ENCODE measurements at places on chromosomes 16 and 17.

DNA sequence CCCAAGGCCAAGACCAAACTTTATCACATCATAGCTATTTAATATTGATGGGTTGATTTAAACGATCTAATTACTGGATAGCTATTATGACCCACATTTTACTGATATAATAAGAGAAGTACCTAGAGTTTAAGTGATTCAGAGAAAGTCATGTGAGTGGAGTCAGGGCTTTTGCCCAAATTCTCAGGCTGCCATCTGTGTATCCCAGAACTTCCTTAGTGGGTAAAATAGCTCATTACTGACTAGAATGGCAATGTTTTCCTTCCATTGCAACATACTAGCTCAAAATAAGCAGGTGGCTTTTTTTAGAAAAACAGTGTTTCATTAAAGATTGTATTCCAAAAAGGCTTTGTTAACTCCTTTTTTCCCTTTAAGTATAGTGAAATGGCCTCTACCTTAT is 113.9 kb upstream of the MAF start:
- no peak for DNase-seq

GRCh38 chr17:63316100-63316499 is 130.0 kb downstream of the CYB561 start:
- no peak for DNase-seq

- DNase-seq: no peak
These were observed 43.3 kb downstream of the MGAT5B start for GRCh38 chr17:76911299-76912017.

GRCh38 chr17:33142705-33143299 is 150.3 kb downstream of the ASIC2 start:
- peak; percentile 3 for DNase-seq

- DNase-seq: no peak
These were observed 135.1 kb downstream of the CDH13 start for GRCh38 chr16:82761858-82762257.

DNA sequence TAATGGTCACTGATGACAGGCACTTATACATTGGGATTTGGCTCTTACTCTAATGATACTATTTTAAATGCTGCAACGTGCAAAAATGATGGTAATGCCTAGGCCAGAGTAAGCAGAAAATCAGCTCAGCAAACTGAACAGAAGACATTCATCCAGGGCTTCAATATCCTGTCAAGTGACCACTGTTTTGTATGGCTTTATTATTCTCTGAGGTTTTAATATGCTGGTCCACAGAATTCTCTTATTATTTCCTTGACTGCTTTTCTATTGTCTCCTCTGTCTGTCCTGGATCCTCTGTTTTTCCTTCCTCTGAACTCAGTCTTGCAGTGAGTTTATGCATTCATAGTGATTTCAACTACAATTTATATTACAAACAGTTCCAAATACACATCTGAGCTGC is 90.8 kb upstream of the PMFBP1 start:
- peak; percentile 77 for DNase-seq

GRCh38 chr17:55166506-55166905 is 98.3 kb upstream of the HLF start:
- DNase-seq: no peak

DNA sequence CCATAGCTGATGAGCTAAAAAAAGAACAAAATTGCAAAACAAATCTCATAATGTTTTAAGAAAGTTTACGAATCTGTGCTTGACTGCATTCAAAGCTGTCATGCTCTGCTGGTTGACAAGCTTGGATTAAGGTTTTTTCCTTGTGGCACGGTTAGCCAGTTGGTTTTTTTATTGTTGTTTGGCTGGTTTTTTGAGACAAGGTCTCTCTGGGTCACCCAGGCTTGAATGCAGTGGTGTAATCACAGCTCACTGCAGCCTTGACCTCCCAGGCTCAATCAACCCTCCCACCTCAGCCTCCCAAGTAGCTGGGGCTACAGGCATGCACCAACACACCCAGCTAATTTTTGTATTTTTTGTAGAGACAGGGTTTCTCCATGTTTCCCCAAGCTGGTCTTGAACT is 45.7 kb downstream of the PHKB start:
- DNase-seq: no peak

- no peak for DNase-seq
These were observed 5.0 kb upstream of the RARA start for GRCh38 chr17:40303708-40304551.

- no peak for DNase-seq
These were observed 50.3 kb downstream of the PITPNC1 start for GRCh38 chr17:67427424-67427823.

DNA sequence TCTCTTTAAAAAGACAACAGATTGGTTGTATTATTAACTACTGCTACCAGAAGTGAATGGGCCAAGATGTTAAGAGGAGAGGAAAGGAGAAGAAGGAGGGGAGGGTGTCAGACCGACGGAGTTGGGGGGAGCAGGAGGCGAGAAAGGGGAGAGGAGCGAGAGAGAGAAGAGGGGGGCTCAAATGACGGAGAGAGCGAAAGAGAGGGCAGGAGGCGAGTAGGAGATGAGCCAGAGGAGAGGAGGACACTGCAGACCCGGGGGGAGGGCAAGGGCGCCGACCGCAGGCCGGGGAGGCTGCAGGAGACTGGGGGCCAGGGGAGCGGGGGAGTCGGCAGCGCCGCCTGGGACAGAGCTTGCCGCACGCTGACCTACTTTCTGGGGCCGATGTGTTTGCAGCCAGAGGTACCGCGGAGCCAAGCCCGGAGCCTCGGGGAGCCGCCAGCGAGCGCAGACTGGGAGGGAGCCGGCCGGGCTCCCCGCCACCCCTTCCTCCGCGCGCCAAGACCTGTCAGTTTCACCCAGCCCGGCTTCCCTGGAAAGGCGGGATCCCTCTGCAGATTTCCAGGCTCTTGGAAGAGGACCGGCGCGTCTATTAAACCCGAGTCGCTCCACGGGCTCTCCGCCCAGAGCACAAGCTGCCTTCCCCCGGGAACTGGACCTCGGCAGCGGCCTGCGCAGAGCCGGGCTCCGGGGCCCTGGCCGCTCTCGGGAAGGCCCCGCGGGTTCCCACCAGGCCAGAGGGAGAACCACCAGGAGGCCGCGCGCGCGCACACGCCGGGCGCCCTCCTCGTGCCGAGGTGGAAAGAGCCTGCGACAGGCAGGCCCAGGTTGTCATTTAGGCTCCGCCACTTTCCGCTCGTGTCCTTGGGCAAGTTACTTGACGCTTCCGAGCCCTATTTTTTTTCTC is 74.6 kb downstream of the CMC2 start:
- DNase-seq: peak; percentile 16

DNA sequence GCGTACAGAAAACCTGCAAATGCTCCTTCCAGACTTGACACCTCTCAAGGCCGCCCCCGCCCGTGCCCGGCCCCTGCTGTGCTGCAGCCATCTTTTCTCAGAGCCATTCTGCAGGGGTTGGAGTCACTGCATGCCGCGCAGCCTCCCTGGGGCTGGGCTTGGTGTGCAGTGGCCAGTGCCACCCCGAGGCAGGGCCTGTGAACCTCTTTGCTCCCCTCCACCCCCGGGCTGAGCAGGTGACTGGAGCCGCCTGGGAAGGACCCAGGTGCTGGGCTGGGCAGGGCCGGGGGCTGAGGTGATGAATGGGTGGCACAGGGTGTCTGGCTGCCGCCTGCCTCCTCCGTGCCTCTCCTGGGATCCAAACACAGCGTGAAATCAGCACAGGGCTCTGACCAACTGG is 20.3 kb downstream of the MRM3 start:
- DNase-seq: no peak

DNA sequence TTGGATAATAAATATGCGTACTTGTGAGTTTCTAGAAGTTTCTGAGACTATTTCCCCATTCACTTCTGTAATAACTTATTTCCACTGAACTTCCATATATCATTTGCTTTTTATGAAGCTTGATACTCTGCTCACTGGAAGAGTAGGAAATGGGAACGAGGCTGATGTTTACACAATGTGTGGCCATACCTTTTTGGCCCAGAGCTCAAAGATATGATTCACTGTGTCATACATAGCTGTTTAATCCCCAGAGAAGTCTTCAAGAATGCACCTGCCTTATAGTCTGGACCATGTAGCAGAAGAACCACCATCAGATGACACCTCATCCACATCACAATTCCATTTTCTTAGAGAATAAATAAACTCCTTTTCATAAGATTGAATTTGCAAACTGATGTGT is 40.3 kb upstream of the TEKT3 start:
- DNase-seq: no peak

DNA sequence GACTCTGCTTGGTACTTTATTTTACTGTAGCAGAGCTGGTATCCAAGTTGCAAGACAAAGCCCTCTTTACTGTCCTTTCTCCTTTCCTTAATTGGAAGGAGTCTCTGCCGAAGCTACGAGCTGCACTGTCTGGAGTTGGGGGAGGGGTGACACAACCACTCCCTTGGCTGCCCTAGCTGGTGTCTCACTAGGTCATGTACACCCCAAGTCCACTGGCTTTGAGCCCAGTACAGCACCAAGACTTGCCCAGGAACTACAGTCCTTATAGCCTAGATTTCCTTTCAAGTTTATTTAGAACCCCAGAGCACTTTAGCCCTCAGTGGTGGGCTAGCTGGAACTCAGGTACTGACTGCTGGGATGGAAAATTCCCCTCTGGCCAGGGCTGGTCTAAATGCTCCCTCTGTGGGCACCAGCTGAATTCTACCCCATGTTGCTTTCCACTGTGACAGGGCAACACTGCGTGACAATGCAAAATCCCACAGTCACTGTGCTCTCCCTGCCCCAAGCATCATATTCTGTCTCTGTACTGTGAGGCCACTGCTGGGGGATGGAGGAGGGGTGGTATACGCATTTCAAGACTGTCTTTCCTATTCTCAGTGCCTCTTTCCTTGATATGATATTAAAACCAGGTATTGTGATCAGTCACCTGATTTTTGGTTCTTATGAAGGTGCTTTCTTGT is 18.4 kb downstream of the EFCAB5 start:
- DNase-seq: no peak

GRCh38 chr17:62826956-62827355 is 18.8 kb upstream of the MARCHF10 start:
- DNase-seq: no peak

- DNase-seq: no peak
These were observed 8.7 kb downstream of the NUP88 start for GRCh38 chr17:5410594-5411272.

DNA sequence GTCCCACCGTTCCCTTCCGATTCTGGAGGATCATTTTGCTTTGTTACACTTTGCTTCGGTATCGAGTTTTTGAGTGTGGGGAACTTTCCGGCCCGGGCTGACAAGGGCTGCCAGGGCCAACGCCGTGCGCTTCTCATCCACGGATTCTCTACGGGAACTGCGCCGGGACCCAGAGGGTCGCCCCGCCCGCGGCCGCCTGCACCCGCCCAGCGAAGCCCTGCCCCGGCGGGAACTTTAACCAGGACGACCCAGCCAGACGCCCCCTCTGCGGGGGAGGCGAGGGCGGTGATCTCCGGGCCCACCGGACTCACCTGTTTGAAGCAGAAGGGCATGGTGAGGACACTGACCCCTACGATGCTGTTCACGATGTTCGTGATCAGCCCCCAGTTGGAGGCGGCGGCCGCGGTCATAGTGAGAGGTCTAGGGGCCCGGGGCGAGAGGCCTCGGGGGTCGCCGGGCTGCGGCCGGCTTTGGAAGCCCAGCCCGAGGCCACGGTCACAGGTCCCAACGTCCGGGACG is 536 bp downstream of the SLC38A10 start:
- DNase-seq: no peak

DNA sequence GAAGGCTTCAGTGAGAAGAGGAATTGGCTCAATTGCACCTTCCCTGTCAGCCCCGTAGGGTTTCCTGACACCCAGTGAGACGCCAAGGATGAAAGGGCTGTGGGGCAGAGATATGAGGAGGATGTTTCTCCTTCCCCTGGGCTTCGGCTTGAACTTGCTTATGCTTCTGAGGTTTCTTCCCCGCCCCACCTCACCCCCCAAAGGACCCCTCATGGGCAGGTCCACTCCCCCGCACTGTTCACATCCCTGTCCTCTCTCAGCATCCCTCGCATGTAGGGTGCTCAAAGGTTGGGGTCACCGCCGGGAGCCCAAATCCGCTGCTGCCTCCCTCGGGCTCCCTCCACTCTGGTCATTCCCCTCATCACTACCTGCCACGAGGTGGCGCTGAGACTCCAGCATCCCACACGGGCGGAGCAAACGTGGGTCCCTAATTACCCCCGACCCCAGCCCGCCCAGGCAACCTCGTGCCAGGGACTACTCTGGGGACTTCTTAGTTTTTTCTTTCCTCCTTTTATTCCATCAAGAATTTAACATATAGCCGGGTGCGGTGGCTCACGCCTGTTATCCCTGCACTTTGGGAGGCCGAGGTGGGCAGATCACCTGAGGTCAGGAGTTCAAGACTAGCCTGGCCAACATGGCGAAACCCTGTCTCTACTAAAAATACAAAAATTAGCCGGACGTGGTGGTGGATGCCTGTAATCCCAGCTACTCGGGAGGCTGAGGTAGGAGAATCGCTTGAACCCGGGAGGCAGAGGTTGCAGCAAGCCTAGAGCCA is 3.3 kb upstream of the TRARG1 start:
- DNase-seq: no peak

DNA sequence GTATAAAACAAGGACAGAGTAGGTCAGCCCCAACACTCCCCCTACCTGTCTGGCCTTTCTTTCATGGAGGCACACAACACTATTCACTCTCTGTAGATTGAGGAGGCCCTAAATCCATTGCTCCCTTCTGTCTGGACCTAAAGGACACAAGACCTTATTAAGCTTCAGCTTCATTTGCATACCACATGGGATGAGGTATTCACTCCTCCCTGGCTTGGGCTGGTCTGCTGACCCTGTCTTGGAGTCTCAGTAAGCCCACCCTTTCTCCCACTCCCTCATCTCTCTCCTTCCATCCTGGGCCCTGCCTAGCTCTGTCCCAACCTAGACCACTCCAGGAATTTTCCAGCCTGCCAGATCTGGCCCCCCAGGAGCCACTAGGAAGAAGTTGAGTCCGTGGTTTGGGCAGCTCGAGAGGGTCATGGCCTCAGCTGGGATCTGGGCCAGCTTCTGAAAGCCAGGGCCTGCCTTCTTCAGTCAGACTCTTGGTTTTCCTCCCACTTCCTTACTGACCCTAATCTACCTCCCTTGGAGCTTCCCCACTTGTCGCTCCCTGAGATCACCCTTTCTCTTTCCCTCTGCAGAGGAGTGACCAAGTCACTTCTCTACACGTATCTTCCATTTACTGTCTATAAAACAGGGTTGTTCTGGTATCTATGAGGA is 6.5 kb upstream of the LLGL1 start:
- DNase-seq: no peak

DNA sequence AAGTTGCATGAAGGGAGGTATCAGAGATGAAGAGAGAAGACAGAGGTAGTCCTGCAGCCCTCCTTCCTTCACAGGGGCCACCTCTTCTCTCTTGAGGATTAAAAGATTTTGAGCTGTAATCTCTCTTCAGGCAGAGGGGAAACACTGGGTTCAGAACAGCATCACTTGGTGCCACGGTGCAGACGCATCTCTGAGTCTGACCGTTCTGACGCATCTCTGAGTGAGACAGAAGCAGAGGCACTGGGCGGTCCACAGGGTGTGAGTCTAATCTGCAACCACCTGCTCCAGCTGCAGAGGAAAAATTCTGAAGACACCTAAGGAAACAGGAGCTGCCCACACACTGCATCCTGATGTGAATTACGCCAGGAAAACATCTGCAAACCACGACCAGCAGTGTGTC is 5.3 kb upstream of the KRT37 start:
- no peak for DNase-seq
